ENCODE measurements at places on chromosomes 7 and 10. TPM values are rescaled to one million over a fixed set of nuclear protein-coding genes. Genes with fewer than 3 reads are reported as not detected.

URGCP gene
- polyA plus RNA-seq = 14.6 TPM

TRIM4 gene
- polyA plus RNA-seq = 22.6 TPM

- no peak for DNase-seq
Observed at GRCh38 chr10:77259171-77259874, 378.3 kb downstream of the KCNMA1 start.

GRCh38 chr10:69568472-69569395 lies 4.5 kb downstream of the NEUROG3 start:
- no peak for DNase-seq

GRCh38 chr10:74529205-74529604 lies 297.2 kb upstream of the KAT6B start:
- DNase-seq = no peak

GRCh38 chr7:102170393-102170970 lies 116.2 kb upstream of the SH2B2 start:
- DNase-seq = no peak

GRCh38 chr7:138564365-138564764 lies 104.3 kb downstream of the TRIM24 start:
- DNase-seq = no peak

DNA sequence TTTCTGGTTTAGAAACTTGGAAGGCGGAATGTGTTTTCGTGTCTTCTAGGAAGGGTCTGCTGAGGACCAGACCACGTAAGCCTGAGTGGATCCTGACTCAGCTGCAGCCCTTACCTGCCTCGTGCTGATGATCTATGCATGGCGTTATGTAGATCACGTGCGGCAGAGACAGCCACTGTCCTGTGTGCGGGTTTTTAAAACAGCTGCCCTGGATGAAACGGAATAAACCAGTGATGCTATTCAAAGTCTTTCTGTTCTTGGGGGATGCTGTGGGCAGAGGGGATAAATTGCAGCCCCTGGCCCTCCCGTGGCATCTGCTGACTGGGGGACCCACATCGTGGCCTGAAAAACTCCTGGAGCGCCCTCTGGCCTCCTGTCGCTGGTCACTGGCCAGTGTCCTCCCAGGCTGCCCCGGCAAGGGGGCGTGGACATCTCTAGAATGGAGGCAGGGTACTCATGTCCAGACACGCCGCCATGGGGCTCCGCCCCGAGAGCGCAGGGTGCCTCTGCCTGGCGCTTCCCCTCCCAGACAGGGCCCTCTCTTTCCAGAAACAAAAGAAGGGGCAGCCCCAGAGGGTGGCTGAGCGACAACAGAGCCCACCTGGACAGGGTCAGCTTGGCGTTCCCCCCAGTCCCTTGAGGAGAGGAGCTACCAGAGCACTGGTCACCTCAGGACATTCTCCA lies 13.2 kb downstream of the ALKBH4 start:
- no peak for DNase-seq
